ENCODE measurements at places on chromosomes 1 and 21.

GRCh38 chr21:37240978-37241377, 26.2 kb downstream of the VPS26C start:
- DNase-seq = no peak

GRCh38 chr1:104248385-104248784, 498.7 kb downstream of the AMY1C start:
- DNase-seq = no peak

DNA sequence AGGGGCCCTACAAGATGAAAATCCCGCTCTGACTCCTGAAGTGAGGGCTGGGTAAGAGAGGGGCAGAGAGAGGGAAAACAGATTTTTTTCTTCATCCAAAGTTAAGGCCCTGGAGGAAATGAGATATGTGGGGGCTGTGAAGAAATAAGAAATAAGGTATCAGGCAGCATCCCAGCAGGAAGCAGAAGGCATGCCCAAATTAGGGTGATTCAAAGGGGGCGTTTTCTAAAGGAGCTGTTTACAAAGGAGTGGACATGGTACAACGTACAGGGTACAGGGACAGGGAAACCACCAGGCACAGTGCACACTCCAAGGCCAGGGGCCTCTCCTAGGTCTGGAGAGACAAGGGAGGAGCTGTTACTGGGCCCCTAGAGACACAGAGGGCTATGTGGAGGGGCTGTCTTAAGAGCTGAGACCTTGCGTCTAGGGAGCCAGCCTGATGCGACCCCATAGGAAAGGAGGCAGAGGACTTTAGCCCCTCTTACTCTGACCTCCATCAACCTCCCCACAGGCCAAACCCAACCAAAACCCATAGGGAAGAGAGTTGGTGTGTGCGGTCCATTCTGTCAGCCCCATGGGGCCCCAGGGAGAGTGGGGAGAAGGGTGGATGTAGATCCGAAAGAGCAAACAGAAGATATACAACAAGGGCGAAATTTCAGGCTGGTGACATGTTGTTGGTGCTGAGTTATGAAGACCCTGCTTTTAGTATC, 38.6 kb downstream of the STYXL2 start:
- no peak for DNase-seq

- DNase-seq = no peak
These were observed 29.1 kb downstream of the S100A10 start for GRCh38 chr1:151964510-151964909.

GRCh38 chr1:10888291-10888690, 91.8 kb upstream of the CASZ1 start:
- no peak for DNase-seq

DNA sequence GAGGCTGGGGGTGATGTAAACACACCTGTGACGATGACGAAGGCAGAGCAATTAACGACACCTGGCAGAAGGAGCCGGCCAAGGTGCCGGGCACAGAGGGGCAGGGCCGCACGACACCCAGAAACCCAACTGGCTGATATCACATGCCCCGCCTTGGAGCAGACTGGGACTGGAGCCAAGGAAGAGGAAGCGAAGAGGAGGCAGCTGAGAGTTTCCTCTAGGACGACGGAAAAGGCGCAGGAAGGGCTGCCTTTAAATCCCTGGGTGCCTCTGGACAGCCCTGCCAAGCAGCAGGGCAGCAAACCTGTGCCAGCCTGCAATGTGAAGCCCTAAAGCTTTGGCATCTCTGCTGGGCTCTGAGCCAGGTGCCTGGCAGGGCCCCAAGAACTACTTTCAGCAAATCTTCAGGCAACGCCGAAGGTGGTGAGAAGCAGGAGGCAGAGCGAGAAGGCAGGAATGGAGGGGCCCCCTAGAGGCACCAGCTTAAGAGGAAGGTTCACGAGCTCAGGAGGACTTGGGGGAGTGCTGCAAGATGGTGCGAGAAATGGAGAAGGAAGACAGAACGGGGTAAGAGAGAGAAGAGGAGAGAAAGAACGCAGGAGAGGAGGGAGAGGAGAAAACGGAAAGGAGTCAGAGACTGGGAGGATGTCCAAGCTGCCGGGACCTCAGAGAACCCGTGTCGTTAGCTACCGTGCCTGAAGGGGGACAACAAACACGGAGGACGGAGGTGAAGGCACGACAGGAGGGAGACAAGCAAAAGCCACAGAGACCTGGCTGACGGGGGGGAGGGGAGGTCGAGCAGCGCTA, 25.3 kb upstream of the PEF1 start:
- peak; percentile 75 for DNase-seq

DNA sequence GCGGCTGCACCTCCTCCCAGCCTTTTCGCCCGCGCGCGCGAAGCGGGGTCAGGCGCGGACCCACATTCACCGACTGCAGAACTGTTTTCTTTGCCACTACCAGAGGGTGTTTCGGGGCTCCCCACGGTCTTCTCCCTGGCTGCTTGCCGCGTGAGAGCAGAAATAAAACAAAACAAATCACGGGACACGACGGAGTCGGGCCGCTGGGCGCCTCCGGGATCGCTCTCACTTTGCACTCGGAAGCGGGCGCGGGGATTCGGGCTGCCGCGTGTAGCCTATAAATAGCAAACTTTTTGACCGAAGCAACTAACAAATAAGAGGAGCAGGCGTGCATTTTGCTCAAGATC, 412.3 kb upstream of the ESRRG start:
- no peak for DNase-seq

DNA sequence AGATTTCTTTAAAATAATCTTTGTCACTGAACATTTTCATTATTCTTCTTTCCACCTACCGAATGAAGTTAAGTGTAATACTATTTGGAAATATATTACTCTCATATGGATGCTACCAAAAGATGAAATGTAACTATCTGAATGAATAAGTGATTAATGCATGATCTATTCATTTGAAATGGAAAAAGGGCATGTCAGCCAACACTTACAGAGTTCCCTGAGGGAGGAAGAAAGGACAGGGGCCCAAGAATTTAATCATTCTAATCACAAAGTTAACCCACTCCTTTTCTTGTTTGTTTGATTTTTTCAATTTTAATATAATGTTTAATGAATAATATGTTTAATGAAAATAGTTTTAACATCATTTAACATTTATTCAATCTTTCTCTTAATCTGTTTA, 129.4 kb downstream of the ZC3H11B start:
- no peak for DNase-seq

DNA sequence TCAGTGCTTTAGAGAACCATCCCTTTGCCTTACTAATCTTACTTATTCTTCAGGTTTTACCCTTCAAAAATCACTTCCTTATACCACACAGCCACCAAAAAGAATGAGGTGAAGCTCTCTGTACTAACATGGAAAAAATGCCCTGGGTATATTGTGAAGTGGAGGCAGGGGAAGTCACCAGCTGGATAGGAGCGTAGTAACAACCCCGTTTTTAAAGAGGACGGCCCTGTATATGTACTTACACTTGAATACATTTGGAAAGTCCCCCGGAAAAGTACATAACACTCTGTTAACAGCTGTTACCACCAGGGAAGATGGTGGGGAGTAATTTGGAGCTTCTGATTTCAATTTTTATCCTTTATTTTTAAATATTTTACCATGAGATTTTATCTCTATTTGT, 28.2 kb upstream of the KHDRBS1 start:
- peak; percentile 12 for DNase-seq

DNA sequence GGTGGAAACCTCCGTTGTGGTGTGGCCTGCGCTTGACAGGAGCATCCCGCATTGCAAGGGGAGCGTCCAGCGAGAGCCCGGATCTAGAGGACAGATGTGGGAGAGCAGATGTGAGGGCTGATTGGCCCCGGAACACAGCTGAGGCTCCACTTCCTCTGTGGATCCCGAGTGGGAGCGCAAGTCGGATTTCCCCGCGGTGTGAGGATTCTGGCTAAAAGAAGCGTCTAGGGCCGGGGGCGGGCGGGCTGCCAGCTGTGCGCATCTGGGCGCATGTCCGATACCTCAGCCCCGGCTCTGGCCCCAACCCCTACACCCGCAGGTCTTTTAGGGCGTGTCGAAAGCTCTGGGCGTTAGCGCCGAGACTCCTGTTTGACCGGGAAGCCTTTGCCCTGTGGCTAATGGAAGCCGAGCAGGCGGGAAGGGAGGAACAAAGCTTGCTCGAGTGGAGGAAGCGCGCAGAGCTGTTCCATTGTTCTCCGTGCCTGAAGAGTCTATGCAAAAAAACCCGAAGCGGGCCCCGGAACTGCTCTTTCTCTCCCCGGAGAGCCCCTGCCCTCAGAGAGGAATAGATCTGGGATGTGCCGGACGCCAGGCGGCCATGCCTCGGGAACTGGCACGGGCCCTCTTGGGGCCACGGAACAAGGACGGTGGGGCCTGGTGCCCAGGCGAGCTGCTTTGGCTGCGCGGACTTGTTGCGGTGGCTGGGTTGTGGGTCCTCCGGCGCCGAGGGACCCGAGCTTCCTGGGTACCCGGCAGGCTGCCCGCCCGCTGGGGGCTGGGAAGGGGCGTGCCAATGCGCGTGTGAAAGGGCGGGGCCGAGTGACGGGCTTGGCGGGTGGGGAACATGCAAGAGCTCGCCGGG, 111.1 kb downstream of the NAV1 start:
- peak; percentile 85 for DNase-seq

DNA sequence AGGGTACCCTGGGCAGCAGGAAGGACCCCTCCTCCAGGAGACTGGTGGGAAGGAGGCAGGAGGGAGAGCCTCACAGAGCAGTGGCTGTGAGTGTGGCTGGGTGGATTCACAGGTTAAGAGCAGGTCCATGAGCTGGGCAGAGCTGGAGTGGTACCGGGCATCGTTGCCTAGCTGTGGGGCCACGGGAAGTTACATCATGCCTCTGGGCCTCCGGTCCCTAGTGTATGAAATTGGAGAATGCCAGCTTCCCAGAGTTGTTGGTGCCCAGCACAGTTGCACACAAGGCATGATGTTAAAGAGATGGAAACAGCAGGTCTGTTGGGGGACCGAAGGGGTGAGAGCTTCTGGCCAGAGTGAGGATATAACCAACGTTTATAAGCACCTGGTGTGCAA, 18.5 kb downstream of the FOXO6 start:
- DNase-seq = no peak

DNA sequence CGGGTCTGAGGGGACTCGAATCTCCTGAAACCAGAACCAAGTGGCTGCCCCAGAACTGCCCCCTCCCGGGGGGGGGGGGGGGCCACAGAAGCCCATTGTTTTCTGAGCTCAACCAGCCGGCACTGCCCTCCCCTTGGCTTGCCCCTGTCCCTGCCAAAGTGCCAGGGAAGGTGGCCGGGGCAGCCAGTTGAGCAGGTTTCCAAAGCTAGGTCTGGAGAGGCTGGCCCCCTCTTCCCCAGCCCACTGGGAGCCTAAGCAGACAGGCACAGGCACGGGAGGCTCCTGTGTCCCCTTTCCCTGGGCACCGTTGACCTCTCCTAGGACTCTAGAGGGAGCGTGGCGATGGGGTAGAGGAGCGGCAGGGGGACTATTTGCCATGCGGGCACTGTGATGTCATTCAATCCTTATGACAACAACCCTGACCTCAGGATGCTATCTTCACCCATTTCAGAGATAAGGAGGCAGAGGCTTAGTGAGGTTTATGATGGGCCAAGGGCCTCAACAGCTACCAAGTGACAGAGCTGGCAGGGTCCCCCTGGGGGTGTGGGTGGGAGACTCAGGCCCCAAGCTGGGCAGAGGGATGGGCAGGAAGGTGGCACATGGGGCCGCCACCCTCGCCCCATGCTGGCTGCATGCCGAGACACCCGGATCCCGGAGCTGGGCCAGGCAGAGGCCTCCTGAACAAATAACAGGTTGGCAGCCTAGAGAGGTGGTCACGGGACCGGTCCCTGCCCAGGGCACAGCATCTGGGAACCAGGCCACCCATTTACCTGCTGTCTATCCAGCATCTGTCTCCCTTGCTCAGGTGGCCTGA, 35.0 kb downstream of the RAP1GAP start:
- DNase-seq = no peak

GRCh38 chr1:245693941-245694752, 539.4 kb downstream of the KIF26B start:
- no peak for DNase-seq

DNA sequence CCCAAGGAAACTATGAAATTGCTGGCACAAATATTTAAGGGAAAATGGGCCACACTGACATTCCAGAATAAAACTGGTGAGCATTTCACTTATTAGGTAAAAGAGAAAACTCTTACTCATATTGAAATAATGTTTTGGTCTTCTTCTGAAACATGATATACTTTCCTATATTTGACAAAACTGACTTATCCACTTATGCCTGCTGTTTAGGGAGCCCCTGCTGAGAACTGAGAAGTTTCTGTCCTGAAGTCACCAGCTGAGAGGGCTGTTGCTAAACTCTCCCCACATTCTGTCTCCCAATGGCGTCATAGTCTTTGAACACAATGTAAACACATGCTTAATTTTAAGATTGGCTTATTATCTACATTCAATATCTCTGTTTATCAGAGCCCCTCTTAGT, 46.8 kb upstream of the ZC3H11B start:
- DNase-seq = peak; percentile 88

- DNase-seq = no peak
These were observed 116.7 kb downstream of the XCL2 start for GRCh38 chr1:168427051-168427450.

GRCh38 chr21:15943009-15943666, 213.4 kb downstream of the USP25 start:
- DNase-seq = no peak

DNA sequence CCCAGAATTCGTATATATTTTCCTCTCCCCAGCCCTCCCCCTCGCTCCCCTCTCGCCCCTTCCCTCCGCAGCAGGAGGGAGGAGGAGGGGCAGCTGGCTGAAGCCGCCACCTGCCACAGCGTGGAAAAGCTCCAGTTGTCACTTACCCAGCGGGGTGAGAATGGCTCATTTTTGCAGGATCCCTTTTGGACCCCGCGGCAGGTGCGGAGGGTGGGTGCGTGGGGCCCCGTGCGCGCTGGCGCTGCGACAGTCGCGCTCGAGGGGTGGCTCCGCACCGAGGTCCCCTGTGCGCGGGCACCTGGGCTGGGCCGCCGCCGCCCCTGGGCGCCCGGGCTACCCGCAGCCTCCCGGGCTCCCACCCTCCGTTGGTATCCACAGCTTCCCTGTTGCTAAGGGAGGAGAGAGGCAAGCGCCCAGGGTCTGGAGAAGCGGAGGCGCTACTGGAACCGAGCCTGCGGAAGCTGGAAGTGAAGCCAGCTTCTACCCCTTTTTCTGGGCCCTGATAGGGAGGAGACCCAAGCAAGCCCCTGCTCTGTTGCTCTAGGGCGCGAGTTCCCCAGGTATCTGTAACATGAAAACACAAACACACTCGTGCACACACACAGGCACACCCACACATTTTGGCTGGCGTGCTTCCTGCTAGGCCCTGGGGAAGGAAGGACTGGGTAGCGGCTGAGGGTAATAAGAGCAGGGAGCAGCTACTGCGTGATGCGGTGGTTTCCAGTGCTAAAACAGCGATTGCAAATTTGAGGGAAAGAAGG, at the start of gene ERICH3:
Gene ERICH3, minus strand, starts transcription at position 442 of the 761 bp plus-strand sequence. Its CDS starts 273 bp downstream, at position 169.
- DNase-seq = peak; percentile 16

GRCh38 chr1:43272161-43272560, 2.4 kb downstream of the TMEM125 start:
- DNase-seq = no peak

- DNase-seq = no peak
These were observed 95.0 kb downstream of the ASTN1 start for GRCh38 chr1:177069490-177069889.

GRCh38 chr1:228944935-228945371, 209.7 kb downstream of the RHOU start:
- DNase-seq = peak; percentile 20
